ENCODE measurements at places on chromosomes 1 and 21.

- no peak for DNase-seq
These were observed 54.4 kb downstream of the COL18A1 start for GRCh38 chr21:45459171-45460010.

- no peak for DNase-seq
These were observed 475 bp upstream of the TDRD10 start for GRCh38 chr1:154501423-154502065.

DNA sequence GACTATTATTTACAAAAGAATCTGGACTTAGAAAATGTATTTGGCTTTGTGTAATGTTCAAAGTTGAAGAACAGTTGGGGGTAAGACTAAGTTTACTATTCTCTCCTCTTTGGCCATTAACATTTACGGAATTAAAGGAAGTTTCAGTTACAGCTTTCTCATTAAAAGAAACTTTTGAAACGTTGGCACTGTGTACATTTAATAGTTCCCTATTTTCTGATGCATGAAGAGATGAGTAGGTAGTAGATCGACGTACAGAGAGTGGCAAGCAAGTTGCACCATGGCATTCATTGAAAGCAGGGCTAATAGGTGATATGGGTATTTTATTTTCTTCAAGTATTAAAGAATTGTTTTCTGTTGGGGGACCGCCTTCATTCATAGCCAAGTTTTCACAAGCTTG is 3.2 kb downstream of the ASPM start:
- peak; percentile 63 for DNase-seq

- DNase-seq, result no peak
These were observed 657.1 kb upstream of the BRINP3 start for GRCh38 chr1:191134796-191135195.

DNA sequence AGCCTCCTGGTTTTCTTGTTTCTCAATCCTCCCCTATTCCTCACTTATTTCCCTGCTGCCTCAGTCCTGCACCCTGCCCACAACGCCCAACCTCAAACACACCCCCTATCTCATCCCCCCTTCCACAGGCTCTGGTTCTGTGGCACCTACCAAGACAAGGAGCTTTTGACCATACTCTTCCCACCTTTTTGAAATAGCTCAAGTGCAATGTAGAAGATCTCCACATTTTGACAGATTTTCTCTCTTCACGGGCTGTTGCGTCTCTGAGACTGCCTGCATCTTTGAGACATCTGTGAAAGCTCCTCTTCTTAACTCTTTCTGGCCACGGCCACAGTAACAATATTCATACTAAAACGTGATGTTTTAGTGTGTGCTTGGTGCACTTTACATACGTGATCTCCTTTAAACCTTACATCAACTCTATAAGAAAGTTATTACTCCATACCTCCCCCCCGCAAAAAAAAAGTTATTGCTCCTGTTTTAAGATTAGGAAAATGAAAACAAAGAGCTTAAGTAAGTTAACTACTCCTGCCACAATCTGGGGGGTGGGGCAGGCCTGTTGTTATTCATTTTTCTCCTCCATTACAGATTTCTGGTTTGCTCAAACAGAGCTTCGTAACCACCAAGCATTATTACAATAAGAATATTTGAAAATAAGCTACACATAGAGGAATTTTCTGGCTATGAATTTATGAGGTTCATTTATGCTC is 1.8 kb upstream of the SERBP1 start:
- DNase-seq, result no peak

DNA sequence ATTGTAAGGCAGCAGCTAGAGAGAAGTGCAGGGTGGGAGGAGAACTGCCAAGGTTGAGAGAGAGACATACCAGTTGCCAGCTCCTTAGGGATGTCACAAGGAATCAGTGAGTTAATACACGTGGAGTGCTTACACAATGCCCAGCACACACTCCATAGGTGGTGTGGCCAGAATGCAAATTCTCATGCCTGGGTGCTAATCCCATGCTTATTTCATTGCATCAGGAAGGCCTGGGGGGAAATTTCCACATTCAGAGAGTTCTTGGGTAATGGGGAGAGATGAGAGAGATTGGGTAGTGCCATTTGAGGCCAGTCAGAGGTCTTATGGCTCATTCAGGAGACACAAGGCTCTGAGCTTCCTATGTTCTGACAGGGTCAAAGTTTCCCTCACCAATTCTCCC is 38.7 kb downstream of the GJA5 start:
- DNase-seq, result peak; percentile 87

DNA sequence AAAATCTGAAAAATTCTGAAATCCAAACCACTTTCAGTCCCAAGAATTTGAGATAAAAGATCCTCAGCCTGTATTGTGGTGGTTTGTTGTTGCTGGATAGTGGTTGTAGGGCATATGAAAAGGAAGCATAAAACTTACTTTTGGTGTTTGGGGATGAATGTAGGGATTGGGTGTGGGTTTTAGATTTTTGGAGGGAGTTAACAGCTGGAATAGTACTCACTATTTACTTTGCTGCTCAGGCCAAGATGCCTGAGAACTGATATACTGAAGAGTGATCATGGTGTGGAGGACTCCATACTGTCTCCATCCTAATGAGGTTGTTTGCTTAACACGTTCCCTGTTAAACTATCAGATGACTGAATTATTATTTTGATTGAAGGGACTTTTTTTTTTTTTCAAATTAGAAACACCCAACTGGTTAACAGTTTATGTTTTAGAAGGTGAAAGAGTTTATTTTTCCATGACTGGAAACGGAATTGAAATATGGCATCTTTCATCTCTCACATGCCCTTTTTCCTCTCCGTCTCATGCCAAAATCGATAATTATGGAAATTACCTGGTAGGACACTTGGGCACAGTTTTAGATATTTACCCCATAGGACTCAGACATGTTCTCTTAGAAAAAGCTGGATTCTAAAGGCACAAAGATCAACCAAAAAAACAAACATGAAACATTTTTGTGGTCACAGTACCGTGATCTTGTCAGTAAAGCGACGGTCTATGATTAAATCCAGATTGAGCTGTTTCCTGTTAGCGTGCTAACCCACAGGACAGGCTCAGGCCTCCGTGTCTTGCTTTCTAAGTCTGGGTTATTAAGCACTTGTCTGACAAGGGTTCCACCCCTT is 37.3 kb downstream of the RGL1 start:
- DNase-seq, result peak; percentile 26

DNA sequence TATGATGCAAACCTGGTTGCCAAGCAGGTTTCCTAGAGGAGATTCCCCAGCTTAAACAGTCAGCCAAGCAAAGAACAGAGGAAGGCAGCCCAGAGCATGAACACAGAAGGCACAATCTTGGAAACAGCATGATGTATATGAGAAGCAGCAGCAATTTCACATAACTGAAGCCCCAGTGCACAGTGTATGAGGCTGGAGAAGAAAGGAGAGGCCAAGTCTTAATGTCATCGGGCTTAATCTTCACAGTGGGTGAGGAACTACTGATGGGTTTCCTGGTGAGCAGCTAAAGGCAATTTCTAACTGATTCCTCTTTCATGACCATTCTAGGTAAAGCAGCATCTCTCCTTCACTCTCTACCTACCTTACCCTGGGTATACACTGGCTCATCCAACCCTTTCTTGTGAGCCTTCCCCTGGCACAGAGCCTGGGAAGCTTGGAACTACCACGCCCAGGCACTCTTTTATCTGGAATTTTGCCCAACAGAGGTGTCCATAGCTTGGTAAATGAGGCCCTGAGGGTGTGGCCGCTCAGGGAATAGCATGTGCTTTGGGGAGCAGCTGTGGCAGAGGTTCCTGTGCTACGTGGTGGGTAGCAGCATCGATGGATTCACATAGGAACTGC is 22.0 kb downstream of the FYB2 start:
- no peak for DNase-seq

DNA sequence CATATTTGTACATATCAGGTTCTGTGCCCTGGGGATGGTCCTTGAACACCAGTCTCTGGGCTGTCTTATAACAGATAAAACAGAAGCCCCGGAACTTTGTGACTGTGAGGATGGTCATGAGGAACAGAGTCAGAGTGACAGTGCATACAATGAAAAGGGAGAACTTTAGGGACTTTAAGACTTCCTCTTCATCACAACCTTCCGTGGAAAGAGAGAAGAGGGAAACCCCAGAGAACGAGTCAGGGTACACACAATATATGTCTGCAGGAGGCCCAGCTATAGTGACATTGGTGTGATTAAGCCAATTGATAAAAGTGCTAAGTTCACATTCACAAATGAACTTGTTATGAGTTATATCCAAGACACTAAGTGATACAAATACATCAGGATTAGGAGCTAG is 32.1 kb downstream of the TLR5 start:
- peak; percentile 65 for DNase-seq

GRCh38 chr21:43369124-43369523 is 57.8 kb downstream of the SIK1 start:
- peak; percentile 84 for DNase-seq

DNA sequence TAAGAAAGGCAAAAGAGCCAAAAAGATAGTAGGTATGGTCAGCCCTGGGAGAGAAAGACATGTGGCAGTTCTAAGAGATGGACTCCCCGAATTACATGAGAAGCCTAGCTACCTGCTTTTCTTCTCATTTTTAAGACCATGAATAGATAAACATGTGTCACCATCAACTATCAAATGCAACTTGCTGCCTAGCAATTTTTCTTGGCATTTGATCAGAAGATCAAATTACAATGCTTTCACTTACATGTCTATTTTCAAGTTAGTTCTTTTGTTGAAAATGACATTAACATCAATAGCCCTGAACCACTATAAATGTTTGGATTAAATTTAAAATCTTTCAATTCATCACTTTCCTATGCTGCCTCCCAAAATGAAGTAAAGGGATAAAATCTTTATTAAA is 212.3 kb downstream of the HHIPL2 start:
- DNase-seq, result no peak

DNA sequence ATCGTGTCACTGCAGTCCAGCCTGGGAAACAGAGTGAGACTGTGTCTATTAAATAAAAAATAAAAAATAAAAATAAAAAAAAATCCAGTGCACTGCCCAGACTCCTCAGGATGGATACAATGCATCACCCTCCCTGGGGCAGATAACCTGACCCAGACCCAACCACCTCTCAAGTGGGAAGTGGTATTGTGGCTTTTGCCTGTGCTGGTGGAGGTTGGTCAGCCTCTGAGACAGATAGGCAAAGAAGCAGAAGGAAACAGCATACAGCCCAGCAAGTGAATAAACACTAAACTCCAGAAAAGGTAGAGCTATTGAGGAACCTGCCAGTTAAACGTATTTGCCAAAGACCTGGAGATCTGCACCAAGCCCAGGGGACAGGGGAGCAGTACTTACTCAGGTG is 22.0 kb downstream of the HHIPL2 start:
- no peak for DNase-seq

DNA sequence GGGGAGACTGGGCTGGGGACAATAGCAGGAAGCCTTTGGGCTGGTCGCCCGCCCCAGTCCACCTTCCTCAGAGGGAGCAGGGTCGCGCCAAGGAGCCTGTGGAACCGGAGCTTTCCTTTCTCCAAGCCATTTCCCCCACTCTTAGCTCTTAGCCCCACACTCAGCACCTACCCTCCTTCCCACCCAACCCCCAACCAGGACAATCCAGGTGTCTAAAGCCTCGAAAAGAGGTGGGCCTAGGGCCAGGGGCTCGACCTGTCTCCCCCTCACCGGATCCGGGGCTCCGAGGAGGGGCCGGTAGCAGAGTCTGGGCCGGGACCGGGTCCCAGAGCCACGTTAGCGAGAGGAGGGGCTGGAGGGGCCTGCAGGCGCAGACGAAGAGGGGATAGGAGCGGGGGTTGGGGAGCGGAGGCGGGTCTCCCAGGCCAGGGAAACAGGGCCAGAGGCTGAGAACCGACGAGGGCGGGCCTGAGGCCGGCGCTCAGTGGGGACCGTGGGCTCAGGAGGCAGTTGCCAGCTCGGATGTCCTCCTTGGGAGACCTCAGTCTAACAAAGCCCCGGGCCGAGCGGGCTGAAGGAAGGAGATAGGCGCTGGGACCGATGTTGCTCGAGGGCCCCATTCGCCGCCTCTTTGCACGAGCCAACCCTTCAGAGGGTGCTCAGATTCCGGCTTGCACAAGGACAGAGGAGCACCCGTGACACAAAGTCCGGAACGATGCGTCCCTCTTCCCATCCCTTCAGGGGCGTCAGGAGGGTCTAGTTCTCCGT is 943 bp downstream of the SEMA6C start:
- DNase-seq, result peak; percentile 39

DNA sequence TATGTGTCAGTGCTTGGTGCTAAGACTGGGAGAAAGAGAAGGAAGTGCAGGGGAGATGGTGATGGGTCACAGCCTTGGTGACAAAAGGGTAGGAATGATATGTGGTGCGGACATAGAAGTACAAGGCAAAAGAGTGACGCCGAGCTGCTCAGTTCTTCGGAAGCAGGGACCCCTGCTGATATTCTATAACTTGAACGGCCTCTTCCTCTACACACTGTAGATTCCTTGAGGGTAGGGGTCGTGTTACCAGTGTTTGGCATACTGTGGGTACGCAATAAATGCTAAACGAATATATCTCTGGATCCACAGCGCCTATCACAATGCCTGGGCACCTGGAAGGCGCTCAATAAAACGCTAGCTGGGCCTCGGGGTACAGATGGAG is 488 bp downstream of the DBT start:
- peak; percentile 22 for DNase-seq

GRCh38 chr1:223731133-223731770 is 18.9 kb downstream of the CAPN2 start:
- DNase-seq, result peak; percentile 39

GRCh38 chr1:235648954-235649367 is 623 bp downstream of the GNG4 start:
- peak; percentile 65 for DNase-seq

- no peak for DNase-seq
These were observed 3.9 kb upstream of the HAO2 start for GRCh38 chr1:119364640-119365039.

DNA sequence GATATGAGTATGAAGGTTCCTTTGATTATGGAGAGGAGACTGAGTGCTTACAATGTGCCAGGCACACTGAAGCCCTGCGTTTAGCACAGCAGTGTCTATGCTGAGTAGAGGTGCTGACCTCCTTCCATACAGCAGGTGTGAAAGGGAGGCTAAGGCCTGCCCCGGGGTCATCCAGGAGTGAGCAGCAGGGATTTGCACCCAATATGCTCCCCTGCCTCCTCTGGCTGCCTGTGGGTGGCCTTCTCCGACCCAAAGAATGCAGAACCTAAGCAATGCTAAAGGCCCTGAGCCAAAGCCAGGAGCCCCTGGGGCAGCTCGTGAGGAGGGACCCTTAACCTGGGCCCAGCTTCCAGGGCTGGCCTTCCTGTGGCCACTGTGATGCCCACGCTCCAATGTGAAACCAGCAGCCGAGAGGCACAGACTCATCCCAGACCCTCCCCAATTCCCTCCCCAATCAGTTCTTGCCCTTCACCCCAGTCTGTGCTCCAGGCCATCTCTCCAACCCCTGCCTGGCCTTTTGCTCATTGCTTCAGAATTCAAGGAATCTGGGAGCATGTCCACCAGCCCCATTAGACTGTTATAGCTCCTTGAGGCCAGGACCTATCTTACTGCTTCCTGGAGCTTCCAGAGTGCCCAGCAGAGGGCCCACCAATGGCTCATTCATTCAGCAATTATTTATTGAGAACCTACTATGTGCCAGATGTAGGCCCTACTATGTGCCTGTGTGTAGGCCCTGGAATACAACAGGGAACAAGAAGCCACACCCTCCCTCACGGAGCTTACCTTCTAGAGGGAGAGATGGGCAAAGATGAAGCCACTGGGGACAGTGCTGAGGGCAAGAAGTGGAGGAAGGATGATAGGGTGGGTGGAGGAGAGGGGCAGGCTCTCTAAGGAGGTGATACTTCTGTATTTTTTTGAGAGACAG is 53.3 kb downstream of the TAS1R2 start:
- DNase-seq, result no peak

- DNase-seq, result peak; percentile 35
These were observed 49.4 kb upstream of the FASLG start for GRCh38 chr1:172609528-172609927.

All from suppressor macrophage (primary cell).